HCEC 1CT (cell line): ENCODE measurements at places on chromosomes 11 and 22.

- no peak for DNase-seq
Measured at GRCh38 chr11:32478277-32478731, 43.0 kb upstream of the WT1 start.

- DNase-seq, result no peak
Measured at GRCh38 chr11:45092404-45092785, 54.0 kb upstream of the PRDM11 start.

GRCh38 chr22:37746366-37747079 lies 49.7 kb downstream of the TRIOBP start:
- no peak for DNase-seq

DNA sequence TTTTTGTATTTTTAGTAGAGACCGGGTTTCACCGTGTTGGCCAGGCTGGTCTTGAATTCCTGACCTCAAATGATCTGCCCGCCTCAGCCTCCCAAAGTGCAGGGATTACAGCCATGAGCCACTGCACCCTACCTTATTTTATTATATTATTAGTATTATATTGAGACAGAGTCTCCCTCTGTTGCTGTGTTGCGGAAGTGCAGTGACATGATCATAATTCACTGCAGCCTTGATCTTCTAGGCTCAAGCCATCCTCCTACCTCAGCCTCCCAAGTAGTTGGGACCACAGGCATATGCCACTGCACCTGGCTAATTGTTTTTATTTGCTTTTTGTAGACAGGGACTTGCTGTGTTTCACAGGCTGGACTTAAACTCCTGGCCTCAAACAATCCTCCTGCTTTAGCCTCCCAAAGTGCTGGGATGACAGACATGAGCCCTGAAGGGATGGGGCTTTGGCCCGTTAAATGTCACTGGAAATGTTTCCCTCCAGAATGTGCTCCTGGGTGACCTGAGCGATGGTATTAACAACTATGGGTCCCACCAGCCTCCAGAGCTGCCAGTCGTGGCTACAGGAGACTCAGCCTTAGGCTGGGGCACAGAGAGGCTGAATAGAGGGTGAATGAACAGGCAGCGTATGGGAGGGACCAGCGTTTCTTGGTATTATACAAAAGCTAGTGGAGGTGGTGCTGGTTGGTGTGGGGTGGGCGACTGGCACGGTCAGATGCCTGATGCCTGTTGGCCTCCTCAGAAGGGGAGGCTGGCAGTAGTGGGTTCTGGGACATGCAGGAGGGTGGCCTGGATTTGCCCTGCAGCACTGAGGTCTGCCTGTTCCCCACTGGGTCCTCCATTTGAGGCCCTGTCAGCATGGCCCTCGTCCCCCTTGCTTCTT lies 7.3 kb downstream of the TANGO2 start:
- DNase-seq, result no peak
